Astrocyte of the spinal cord (primary cell): ENCODE measurements at places on chromosomes 6 and 20.
A peak's percentile ranks its signal among the peaks of the same experiment; 100 is the strongest.

DNA sequence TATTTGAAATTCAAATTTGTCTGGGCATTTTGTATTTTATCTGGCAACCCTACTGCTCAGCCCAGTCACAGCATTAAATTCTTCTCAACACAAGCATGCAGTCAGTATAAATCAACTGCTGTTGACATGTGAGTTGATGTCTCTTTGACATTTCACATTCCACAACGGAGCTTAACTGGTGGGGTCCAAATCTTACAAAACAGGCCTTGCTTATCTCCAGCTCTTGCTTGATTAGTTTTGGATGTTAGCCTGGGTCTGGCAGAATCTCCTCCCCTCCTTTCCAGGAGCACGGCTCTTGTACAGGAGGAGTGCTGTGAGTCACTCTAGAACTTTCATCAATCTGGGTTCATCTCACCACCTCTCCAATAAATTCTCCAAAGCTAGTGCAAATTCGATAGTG is 80.8 kb upstream of the PHACTR1 start:
- no peak for DNase-seq

DNA sequence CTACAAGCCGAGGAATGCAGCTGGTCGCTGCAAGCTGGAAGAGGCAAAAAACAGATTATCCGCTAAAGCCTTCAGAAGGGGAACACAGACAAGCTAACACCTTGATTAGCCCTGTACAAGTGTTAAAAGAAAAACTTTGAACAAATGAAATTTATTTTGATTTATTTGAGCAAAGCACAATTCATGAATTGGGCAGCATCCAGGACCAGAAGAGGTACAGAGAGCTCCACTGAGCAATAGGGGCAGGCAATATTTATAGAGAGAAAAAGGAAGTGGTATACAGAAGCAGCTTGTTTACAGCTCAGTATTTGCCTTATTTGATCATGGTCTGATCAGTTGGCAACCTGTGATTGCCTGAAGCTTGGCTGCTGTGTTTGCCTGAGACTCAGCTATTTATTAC is 17.6 kb downstream of the HLA-DOB start:
- DNase-seq, result no peak

- no peak for DNase-seq
These were observed 597 bp downstream of the ADA start for GRCh38 chr20:44650771-44651433.

DNA sequence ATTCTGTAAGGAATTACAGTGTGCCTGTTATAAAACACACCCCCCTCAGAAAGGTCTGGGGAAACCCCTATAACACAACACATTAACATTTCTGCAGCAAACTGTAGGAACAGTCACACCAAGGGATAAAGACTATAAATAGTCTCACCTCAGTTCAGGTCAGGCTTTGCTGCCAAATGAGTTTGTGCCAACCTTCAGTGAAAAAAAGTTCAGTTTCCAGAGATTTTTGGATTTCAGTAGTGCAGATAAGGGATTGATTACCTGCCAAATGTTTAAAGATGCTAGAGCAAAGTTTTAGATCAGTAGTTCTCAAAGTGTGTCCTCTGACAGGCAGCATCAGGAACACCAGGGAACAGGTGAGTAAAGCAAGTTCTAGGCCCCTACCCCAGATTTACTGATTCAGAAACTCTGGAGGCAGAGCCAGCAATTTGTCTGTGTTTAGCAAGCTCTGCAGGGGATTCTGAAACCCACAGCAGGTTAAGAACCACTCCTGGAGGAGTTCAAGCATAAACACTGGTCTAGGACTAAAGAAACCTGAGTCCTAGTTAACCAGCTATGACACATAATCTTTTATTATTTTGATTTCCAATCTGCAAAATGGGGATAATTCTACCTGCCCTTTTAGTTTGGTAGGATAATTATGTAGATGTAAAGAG is 111.0 kb downstream of the RCAN2 start:
- no peak for DNase-seq

- DNase-seq, result peak; percentile 81
These were observed 378.8 kb downstream of the QKI start for GRCh38 chr6:163793011-163793983.

GRCh38 chr6:11423667-11424066 is 113.9 kb upstream of the TMEM170B start:
- no peak for DNase-seq

GRCh38 chr20:59448196-59448595 is 147.8 kb downstream of the EDN3 start:
- no peak for DNase-seq

DNA sequence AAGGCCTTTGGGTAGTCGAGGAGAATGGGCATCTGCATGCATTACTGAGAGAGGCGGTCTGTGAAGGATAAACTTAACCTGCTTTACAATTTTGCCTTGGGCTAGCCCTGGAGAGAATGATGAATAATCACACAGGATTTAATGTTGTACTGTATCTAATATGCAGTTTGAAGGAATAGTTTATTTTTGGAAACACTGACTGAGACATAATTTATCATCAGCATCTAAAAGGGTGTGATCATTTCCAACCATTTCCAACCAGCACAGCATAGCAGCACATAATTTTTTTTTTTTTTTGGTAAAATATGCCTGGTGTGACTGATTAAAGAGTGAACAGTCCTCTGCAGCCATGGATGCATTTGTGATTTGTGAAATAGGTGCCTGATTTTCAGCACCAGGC is 519.5 kb downstream of the PHF3 start:
- no peak for DNase-seq

GRCh38 chr6:80319196-80319595 is 212.7 kb downstream of the BCKDHB start:
- DNase-seq, result no peak

GRCh38 chr6:118187568-118188164 is 280.6 kb downstream of the SLC35F1 start:
- no peak for DNase-seq

DNA sequence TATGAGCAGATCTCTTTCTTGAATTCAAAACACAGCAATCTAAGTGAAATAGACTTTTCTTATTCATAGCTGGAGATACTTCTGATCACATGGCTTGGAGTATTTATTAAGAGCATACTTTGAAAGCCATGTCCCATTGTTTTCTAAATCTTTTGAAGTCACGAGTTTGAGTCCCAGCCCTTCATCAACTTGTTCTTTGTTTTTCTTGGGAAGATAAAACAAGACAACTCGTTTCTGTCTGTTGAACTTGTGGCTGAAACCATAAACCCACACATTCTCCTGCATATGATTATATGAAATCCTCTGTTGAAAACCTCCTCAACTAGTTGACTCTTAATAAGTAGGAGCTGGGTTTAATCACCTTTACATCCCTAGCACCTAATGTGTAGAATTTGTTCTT is 3.3 kb downstream of the RNF144B start:
- DNase-seq, result peak; percentile 14

DNA sequence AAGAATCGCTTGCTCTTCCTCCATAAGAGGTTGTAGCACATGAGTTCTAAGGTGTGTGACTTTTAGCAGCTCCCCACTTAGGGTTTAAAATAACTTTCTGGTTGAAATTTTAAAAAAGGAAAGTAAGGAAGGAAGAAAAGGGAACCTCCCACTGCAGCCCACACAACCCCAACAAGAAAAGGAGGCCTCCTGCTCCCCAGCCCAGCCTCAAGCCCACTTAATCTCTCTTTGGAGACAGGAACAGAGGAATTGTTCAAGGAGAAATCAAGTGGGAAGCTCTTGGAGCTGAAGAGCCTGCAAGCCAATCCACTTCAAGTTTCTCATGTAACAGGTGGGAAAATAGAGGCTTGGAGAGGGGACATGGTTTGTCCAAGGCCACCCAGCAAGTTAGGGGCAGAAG is 39.1 kb upstream of the PREX1 start:
- DNase-seq, result no peak

DNA sequence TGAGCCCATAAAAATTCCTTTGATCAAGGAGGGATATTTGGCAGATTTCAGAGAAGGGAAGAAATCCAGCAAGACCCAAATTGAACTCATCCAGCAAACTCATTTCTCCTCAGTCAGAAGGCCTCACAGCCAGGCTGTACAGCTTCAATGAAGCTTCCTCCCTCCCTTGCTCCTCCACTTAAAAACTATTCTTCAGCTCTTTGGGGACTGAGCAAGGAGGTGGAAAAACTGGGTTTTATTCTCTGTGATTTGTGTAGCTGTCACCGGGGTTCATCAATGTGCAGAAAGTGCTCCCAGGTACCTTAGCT is 158.7 kb upstream of the ZNF184 start:
- DNase-seq, result no peak

DNA sequence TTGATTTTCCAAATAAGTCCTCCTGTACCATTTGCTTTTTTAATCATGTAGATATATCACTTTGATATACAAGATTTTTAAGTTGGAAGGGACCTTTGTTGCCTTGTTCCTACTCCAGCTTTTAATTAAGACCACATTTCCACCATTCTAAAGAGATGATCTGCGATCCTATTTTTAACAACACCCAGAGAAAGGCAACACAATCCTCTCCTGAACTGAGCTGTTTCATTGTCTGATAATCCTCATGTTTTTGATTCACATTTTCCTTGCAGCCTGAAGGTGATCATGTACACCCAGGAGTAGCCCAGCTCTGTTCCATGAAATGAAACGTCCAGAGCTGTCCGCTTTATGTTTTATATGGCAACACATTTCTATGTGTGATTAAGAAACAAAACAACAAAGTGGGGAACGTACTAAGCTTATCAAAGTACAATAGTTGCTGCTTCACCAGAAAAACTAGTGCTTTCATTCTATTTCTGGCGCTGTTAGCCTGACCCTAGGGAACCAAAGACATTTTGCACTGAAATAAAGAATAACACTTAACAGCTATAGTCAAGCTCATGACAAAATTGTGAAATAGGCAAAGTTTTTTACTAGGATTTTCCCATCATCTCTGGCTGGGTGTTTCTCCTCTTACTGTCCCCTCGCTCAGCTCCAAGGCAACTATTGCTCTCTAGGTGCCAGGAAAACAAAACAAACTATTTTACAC is 22.6 kb upstream of the TRAF3IP2 start:
- DNase-seq, result no peak
